Right atrium auricular region (tissue), 2 donors: ENCODE measurements at places on chromosomes 16 and 17. TPM values are rescaled to one million over a fixed set of nuclear protein-coding genes. Genes with fewer than 3 reads are reported as not detected.

DNA sequence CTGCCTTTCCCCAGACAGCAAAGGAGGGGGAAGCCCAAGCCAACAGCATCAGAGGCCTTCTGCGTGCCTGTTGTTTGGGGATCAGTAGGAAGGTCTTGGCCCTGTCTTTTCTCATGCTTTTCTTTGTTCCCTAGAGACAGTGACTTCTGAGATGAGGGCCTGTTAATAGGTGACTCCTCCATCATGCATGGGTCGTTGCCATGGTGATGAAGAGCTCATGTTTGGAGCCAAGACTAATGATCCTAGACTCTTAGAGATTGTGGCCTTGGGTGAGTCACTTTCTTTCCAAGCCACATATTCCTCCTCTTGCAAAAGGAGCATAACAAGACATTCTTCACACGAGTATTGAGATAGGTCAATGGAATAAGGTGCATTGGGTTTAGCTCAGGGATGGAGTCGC is 201.1 kb upstream of the ASIC2 start:
- DNase-seq = no peak
- H3K27me3 ChIP-seq = no peaks in the 10 kb centered on the region
- H3K4me3 ChIP-seq = no peak overlapping the region
- no peak overlapping the region for H3K27ac ChIP-seq
- H3K4me1 ChIP-seq = no peaks in the 10 kb centered on the region
- H3K36me3 ChIP-seq = no peaks in the 10 kb centered on the region

The PDE6G gene
- total RNA-seq = not detected

The SYT17 gene
- total RNA-seq = 1.8 TPM

- no peak for DNase-seq
- H3K27ac ChIP-seq = no peak overlapping the region
- H3K4me3 ChIP-seq = no peak overlapping the region
- no peaks in the 10 kb centered on the region for H3K4me1 ChIP-seq
- no peaks in the 10 kb centered on the region for H3K27me3 ChIP-seq
- H3K36me3 ChIP-seq = no peaks in the 10 kb centered on the region
These were observed 204.4 kb downstream of the IRF8 start for GRCh38 chr16:86103320-86103719.

The AGRP gene
- not detected for total RNA-seq

DNA sequence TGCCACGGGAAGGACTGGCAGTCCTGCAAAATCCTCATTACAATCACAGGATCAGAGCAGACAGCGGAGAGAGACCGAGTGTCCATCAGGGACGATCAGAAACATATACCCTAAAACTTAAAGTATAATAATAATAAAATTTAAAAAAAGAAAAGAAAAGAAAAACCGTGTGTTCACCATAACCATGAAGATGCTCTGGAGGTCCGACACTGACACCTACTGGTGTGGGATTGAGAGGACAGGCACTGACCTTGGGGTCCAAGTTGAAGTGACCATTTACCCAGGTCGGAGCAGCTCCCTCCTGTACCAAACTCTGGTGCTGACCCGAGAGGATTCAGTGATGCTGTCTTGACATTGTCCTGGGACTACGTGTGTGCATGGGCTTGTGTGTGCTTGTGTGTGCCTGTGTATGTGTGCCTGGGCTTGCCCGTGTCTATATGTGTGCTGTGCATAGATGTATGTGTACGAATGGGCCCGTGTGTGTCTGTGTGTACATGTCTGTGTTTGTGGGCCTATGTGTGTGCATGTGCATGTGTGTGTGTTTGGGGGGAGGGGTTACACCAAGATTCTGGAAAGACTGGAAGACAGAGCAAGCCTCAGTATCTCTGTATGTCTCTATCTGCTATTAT is 10.0 kb upstream of the CD300LD start:
- no peak for DNase-seq
- no peak overlapping the region for H3K27ac ChIP-seq
- no peaks in the 10 kb centered on the region for H3K4me1 ChIP-seq
- no peaks in the 10 kb centered on the region for H3K27me3 ChIP-seq
- no peak overlapping the region for H3K4me3 ChIP-seq
- no peaks in the 10 kb centered on the region for H3K36me3 ChIP-seq

DNA sequence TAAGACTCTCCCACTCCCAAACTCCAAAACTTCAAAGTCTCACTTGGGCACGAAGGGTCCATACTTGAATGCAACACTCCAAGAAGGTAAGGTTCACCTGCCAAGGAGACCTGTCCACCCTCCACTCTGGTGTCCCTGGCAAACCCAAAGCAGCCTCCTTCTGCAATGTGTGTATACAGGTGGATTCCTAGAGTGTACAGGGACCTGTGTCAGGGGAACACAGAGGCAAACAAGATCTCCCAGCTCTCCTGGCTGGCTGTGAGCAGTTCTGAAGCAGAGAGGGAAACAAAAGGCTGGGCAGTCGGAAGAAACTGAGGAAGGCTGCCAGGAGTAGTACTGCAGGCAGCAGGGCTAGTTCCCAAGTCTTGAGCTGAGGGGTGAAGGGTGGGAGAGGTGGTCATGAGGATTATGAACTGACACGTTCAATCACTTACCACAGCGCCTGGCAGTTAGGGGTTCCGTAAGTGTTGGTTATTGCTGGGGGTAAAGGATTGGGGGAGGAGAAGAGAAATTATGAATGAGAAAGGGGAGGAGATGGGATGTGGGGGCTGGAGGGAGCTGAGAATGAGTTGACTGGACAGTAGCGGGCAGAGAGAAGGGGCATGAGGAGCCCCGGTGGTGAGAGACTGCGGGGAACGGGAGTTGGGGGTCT is 795 bp downstream of the KCTD13 start:
- no peak overlapping the region for H3K27ac ChIP-seq
- DNase-seq = no peak

GRCh38 chr17:41998497-41998896 is 18.7 kb downstream of the DNAJC7 start:
- no peak for DNase-seq
- H3K36me3 ChIP-seq = peaks cover 87% of the 10 kb centered on the region
- peaks cover 6% of the 10 kb centered on the region for H3K4me1 ChIP-seq
- no peak overlapping the region for H3K27ac ChIP-seq

GRCh38 chr16:20901436-20902112 is 1.0 kb downstream of the LYRM1 start:
- peaks cover 83% of the 10 kb centered on the region for H3K4me1 ChIP-seq
- peak overlapping the region; percentile 96 for H3K27ac ChIP-seq
- no peaks in the 10 kb centered on the region for H3K27me3 ChIP-seq

- H3K27ac ChIP-seq = peak overlapping the region; percentile 96
- peaks cover 9% of the 10 kb centered on the region for H3K36me3 ChIP-seq
- H3K4me3 ChIP-seq = no peak overlapping the region
- no peak for DNase-seq
These were observed 60.7 kb downstream of the OR1D5 start for GRCh38 chr17:3002538-3003295.

The ITGB3 gene
- total RNA-seq = 3.0 TPM

The HEXIM1 gene
- total RNA-seq = 16.4 TPM

The CORO7 gene
- total RNA-seq = 10.3 TPM
